LoVo (cell line): ENCODE measurements at places on chromosomes 6 and 20.
A peak's percentile ranks its signal among the peaks of the same experiment; 100 is the strongest.

GRCh38 chr20:60054716-60055634 is 96.8 kb downstream of the CDH26 start:
- no peak for DNase-seq

- DNase-seq = peak; percentile 48
Measured at GRCh38 chr6:43770372-43771209, 580 bp downstream of the VEGFA start.

GRCh38 chr6:56770011-56770520 is 127.4 kb upstream of the DST start:
- no peak for DNase-seq

- DNase-seq = no peak
Measured at GRCh38 chr6:17622144-17622543, 22.0 kb downstream of the FAM8A1 start.

DNA sequence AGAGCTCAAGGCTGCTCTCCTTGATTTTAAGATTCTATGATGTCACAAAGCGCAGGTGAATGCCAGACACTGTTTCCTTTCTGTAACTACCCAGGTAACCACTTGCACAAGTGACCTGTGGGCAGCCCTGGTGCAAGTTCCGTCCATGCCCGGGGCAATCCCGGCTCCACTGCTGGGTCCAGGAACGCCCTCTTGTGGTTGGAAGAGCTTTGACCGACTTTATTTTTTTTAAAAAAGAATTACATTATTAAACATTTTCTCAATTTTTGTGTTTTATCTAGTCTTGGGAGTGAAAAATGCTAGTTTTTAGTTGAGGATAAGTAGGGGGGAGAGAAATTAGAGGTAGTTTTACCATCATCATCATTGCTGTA is 695.2 kb downstream of the QKI start:
- DNase-seq = no peak

DNA sequence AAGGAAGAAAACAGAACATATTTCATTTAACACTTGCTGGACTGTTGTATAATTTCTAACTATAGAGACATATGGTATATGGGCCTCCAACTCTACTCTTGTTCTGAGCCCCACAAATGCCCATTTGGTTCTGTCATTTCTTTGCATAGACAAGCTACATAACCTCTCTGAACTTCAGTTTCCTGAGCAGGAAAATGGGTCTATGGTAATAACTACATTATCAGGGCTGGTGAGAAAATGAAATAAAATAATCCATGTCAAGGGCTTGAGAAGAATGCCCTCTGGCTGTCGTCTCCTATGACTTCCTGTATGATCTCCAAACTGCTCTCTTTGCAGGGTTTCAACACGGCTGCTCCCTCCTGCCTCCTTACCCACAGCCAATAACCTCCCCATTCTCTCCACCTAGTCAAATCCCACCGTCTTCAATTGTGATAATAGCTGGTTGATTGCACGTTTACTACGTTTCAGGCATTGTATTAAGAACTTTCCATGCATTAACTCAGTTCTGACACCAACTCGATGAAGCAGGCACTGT is 12.0 kb downstream of the ZCCHC3 start:
- no peak for DNase-seq

- DNase-seq = no peak
Measured at GRCh38 chr6:7899101-7899888, 11.3 kb downstream of the TXNDC5 start.

DNA sequence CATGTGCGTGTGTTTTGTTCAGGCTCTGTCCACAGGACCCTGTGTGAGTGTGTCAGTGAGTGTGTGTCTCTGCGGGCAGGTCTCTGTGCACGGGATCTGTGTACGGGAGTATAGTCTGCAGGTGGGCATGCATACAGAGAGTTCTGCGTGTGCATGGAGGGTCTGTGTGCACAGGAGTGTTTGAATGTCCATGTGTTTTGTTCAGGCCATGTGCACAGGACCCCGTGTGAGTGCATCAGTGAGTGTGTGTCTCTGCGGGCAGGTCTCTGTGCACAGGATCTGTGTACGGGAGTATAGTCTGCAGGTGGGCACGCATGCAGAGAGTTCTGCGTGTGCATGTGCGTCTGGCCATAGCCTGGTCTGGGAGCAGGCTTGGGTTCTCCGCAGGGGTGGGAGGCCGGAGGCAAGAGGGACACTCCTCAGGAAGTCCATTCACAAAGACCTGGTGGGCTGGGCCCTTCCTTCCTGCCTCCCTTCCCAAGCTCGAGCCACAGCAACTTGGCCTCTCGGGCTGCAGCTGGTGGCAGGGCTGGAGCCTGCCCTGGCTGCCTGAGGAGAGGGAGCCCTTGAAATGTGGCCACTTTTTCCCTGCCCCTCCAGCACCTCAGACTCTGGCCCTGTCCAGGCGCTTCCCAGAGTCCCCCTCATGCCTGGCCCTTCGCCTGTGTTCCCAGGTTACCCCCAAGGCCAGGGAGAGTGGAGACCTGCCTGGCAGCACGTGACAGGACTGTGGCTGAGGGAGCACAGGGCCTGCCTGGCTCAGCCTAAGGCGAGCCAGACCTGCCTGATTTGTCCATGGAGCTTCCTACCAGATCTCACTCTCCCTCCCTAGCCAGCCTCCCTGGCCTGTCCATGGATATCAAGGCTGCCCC is 6.8 kb downstream of the HSPA12B start:
- DNase-seq = no peak

GRCh38 chr6:124573953-124574352 is 388.3 kb upstream of the RNF217 start:
- DNase-seq = no peak

- no peak for DNase-seq
Measured at GRCh38 chr20:20065361-20065760, 13.0 kb downstream of the CFAP61 start.

DNA sequence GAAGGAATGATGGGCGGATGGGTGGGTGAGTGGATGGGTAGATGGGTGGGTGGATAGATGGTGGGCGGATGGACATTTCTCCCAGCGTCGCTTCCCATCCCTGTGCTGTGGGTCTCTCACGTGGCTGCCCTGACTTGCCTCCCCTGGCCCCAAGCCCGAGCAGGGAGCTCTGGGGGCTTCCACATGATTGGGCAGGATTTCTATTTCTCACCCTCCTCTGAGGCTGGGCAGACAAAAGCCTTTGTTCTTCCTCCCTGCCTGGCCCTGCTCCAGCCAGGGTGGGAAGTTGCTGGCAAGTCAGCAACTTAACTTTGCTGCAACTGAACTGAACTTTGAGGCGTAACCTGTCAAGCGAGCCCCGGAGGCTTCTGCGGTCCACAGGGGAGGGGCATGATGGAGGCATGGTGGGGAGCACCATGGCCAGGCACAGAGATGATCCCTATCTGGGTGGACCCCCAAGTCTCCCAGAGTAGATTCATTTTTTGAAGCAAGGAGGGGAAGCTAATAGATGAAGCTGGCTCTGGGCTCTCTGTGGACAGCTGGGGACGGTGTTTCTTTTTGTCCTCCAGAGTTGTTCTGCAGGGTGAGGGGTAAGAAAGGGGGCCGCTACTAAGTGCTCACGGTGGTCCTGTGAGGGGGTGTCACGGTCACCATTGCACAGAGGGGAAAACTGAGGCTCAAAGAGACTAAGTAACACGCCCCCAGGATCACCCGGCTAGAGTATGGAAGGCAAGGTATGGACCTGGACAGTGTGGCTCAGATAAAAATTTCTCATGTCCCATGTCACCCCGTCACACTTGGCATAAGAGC is 140.1 kb downstream of the CEBPB start:
- DNase-seq = no peak

DNA sequence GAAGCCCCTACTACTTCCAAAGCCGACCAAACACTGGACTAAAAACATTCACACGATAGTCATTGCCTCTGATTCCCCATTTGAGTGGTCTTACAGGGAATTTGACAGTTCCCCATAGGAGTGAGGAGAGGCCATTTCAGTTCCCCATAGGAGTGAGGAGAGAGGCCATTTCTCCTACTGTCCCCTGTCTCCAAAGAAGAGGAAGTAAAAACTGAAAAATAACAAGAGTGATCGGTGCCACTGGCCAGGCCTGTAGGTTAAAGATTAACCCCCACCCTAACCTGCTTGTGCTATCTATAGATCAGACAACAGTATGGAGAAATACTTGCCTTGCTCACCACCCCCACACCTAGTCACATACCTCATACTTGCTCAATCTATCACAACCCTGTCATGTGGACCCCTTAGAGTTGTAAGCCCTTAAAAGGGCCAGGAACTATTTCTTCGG is 204.0 kb upstream of the MOCS1 start:
- peak; percentile 59 for DNase-seq

GRCh38 chr6:20417819-20418218 is 16.1 kb downstream of the E2F3 start:
- DNase-seq = no peak

GRCh38 chr6:25630508-25631278 is 21.3 kb upstream of the SCGN start:
- DNase-seq = no peak

GRCh38 chr6:150573041-150573681 is 26.5 kb upstream of the PLEKHG1 start:
- DNase-seq = no peak

DNA sequence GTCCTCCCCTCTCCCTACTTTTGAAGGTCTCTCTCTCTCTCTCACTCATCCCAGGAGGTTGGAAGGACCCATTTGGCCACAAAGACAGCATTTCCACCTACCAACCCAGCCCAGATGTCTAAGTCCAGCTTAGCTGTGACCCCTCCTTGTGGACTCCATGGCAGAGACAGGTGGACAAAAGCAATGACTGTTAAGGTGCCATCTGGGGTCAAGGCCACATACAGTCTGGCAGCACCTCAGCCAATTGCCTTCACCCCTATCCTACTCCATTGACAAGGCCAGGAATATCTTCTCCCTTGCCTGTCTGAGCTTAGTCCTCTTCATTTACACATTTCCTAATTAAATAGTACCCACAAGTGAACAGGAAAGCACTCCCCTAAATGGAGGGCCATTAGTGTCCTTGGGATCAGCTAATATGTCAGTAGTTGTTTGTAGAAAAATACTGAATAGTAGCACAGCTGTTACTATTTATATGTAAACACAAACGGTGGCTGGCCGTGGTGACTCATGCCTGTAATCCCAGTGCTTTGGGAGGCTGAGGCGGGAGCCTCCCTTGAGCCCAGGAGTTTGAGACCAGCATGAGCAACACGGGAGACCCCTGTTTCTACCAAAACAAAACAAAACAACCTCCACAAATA is 28.8 kb downstream of the GCM1 start:
- peak; percentile 60 for DNase-seq

DNA sequence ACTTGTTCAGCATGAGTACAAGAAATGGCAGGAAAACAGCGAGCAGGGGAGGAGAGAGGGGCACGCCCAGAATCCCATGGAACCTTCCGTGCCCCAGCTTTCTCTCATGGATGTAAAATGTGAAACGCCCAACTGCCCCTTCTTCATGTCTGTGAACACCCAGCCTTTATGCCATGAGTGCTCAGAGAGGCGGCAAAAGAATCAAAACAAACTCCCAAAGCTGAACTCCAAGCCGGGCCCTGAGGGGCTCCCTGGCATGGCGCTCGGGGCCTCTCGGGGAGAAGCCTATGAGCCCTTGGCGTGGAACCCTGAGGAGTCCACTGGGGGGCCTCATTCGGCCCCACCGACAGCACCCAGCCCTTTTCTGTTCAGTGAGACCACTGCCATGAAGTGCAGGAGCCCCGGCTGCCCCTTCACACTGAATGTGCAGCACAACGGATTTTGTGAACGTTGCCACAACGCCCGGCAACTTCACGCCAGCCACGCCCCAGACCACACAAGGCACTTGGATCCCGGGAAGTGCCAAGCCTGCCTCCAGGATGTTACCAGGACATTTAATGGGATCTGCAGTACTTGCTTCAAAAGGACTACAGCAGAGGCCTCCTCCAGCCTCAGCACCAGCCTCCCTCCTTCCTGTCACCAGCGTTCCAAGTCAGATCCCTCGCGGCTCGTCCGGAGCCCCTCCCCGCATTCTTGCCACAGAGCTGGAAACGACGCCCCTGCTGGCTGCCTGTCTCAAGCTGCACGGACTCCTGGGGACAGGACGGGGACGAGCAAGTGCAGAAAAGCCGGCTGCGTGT is 11.6 kb downstream of the TNFAIP3 start:
- no peak for DNase-seq

- DNase-seq = no peak
Measured at GRCh38 chr6:147633191-147633590, 124.7 kb downstream of the SAMD5 start.

- DNase-seq = no peak
Measured at GRCh38 chr6:157651731-157652490, 171.1 kb upstream of the SNX9 start.

DNA sequence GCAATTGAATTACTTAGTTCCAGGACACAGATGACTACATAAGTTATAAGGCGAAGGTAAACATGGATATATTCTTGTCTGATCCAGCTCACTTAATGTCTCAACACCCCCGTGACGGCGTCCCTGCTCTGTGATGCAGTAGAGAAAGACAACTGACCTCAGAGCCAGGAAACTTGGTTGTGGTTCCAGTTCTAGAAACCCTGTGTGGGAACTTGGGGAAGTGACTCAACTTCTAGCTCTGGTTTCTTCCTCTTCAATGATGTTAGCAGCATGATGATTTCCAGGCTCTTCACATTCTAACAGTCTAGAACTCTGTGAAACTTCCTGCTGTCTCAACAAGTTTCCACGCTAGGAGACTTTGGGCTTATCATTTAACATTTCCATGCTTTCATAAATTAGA is 18.4 kb downstream of the LAMA4 start:
- DNase-seq = no peak

- DNase-seq = peak; percentile 63
Measured at GRCh38 chr6:57021086-57021720, 25.3 kb upstream of the KIAA1586 start.

DNA sequence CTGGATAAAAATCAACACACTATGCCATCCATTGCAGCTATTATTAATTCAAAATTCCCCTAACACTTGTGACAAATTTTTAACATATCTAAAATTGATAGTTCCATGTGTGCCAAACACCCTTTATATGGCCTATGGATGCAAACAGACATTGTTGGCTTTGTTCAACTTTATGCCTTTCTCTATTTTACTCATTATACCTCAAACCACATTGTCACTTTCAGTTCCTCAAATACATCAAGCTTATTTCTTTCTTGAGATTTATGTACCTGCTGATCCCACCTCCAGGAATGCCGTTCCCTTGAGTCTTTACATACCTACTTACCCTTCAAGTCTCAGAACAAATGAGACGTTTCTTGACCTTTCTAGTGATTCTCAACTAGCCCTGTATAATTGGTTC is 193.5 kb upstream of the PLN start:
- no peak for DNase-seq

DNA sequence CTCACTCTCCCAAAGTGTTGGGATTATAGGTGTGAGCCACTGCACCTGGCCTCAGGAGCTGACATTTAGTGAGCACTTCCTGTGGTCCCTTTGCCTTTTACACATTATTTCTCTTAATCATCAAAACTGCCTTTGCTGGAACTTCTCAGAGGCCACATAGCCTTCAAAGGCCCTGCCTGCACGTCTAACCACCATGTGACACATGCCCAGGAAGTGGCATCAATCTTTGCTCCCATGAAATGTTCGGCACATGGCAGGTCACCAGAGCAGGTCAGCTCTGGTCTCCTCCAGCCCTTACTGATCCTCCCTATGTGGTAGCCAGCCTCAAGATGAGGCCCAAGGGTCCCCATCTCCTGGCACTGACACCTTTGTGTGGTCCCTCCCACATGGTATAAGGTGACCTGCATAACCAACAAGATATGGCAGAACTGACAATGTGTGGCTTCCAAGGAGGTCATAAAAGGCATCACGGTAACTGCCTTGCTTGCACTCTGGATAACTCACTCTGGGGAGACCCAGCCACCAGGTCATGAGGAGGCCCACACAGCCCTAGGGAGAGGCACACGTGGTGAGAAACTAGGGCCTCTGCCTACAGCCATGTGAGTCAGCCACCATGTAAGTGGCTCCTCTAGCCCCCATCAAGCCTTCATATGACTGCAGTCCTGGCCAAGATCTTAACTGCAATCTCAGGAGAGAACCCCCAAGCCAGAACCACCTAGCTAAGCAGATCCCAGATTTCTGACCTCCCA is 28.8 kb upstream of the HMGA1 start:
- DNase-seq = no peak
